ENCODE measurements at places on chromosomes 16 and 17. TPM values are rescaled to one million over a fixed set of nuclear protein-coding genes. Genes with fewer than 3 reads are reported as not detected.

GCGR gene
- 0.27 TPM for total RNA-seq

RNF222 gene
- total RNA-seq: not detected

ATP2C2 gene
- total RNA-seq: 2.1 TPM

HSDL1 gene
- 86.4 TPM for total RNA-seq

GPR179 gene
- total RNA-seq: 10.4 TPM

ADGRG1 gene
- total RNA-seq: 18.3 TPM

SEPTIN1 gene
- total RNA-seq: 0.44 TPM

ST6GALNAC2 gene
- total RNA-seq: 28.5 TPM

CCT6B gene
- 4.5 TPM for total RNA-seq

PYCARD gene
- total RNA-seq: 8.5 TPM

SLC38A8 gene
- total RNA-seq: 6.6 TPM

MEFV gene
- total RNA-seq: 0.99 TPM

SULT1A2 gene
- not detected for total RNA-seq

EVI2B gene
- 2.5 TPM for total RNA-seq

KRTAP1-5 gene
- not detected for total RNA-seq

KRTAP9-8 gene
- 0.44 TPM for total RNA-seq

FAM171A2 gene
- total RNA-seq: 52.0 TPM

RHBDL3 gene
- 35.6 TPM for total RNA-seq

ADAMTS18 gene
- total RNA-seq: 49.5 TPM

KRTAP2-3 gene
- not detected for total RNA-seq

TMEM238L gene
- not detected for total RNA-seq

CDRT15L2 gene
- not detected for total RNA-seq

TAT gene
- not detected for total RNA-seq

OR4D1 gene
- not detected for total RNA-seq

KRTAP4-7 gene
- not detected for total RNA-seq

TK1 gene
- total RNA-seq: 13.9 TPM

C17orf50 gene
- total RNA-seq: not detected

GPRC5B gene
- 57.1 TPM for total RNA-seq

ZP2 gene
- 0.33 TPM for total RNA-seq

ZSWIM7 gene
- 22.4 TPM for total RNA-seq

SEC14L5 gene
- total RNA-seq: 2.8 TPM

HOXB1 gene
- total RNA-seq: not detected

NTN1 gene
- 16.7 TPM for total RNA-seq

GAST gene
- total RNA-seq: not detected

CCDC154 gene
- total RNA-seq: 0.49 TPM

ACSM5 gene
- 0.66 TPM for total RNA-seq

CCL14 gene
- total RNA-seq: 0.60 TPM

LRRC36 gene
- total RNA-seq: 1.5 TPM

TPSB2 gene
- total RNA-seq: 5.2 TPM

KCNG4 gene
- total RNA-seq: 1.8 TPM

FOXC2 gene
- total RNA-seq: 2.8 TPM

FBF1 gene
- total RNA-seq: 19.8 TPM

CIITA gene
- 3.8 TPM for total RNA-seq

SOST gene
- total RNA-seq: 0.22 TPM

KRT12 gene
- 50.0 TPM for total RNA-seq
